ENCODE measurements at places on chromosomes 5 and 9.

DNA sequence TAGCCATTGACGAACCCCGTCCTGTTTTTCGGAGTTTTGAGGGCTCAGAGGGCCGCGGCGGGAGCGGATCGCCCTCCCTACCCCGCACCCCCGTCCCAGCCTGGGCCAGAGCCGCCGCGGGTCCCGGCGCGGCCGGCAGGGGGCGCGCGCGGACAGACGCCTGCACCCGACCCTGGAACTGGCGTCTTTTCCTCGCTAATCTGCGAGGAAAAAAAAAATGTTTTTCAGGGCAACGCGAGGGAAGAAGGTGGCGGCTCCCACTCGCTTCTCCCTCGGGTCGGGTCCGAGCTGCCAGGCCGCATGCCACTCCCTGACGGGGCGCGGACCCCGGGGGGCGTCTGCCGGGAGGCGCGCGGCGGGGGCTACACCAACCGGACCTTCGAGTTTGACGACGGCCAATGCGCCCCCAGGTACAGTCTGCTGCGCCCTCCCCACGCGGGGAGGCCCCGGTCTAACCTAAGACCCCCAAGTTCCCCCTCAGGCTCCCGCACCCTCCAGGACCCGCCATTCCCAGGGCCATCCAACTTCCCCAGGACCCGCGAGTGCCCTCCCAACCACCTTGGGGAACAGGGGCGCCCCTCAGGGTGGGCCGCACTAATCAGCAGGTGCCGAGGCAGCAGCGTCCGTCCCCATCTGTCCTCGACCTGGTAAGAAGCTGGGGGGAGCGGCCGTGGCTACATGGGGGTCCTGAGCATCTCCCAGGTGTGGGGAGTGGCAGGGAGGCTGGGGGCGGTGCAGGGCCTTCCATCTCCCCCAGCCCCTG is at the start of gene KCNT1:
Gene KCNT1 (plus strand): TSS at position 227 of the 763 bp plus-strand sequence. CDS start 74 bp downstream, at position 301.
- no peak within 1 kb of the TSS for H3K4me3 ChIP-seq
- peak; percentile 45 for DNase-seq
- H3K27ac ChIP-seq, result no peak within 1 kb of the TSS
- H3K27me3 ChIP-seq, result peaks cover 31% of the 10 kb centered on the region
- H3K4me1 ChIP-seq, result no peaks in the 10 kb centered on the region
- no peaks in the 10 kb centered on the region for H3K36me3 ChIP-seq

DNA sequence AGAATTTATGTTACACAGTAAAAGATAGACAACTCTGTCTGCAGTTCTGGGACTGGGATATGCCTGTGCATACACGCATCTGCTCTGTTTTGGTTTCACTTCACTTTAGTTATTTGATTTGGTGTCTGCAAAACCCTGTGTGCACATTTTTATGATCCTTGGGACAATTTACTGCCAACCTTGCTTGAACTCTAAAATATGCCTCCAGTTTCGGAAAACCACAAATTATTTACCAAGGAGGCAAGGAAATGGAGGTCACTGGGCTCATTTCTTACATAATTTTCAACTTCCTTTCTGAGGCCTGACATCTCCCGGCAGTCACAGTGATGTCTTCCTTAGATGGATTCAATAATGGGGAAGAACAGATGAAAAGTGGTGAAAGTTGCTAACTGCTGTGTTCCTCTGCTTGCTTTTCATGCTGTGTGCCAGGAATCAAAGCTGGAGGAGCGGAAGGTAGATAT is 61.2 kb upstream of the TAF11L2 start:
- no peaks in the 10 kb centered on the region for H3K4me1 ChIP-seq
- DNase-seq, result no peak
- H3K27ac ChIP-seq, result no peak overlapping the region

DNA sequence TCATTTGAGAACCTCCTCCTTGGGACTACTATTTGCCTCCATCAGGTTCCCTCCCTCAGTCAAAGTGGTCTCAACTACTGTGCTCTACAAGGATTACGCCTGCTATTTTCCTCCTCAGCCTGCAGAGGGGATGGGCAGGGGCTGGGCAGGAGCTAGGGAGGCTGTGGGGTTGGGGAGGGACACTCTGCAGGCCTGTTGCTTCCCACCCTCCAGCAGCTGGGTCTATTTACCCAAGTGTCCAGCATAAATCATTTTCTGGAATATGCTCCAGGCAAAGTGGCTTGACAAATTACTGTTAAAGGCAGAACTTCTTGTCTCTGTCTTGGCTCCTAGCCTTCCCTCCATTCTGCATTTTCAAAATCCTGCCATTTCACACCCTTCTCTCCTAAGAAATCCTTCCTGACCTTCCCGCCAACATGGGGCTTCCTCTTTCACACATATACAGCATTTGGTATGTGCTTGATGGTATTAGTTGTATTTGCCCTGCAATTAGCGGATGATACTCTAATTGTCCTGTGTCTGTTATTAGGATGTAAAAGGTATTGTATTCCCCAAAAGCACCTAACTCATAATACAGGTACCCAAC is 106.7 kb downstream of the EFNA5 start:
- no peaks in the 10 kb centered on the region for H3K27me3 ChIP-seq
- no peak overlapping the region for H3K27ac ChIP-seq
- no peaks in the 10 kb centered on the region for H3K4me1 ChIP-seq
- DNase-seq, result no peak

- no peak overlapping the region for H3K27ac ChIP-seq
- no peak overlapping the region for H3K4me3 ChIP-seq
- no peaks in the 10 kb centered on the region for H3K4me1 ChIP-seq
- no peak for DNase-seq
- peaks cover 4% of the 10 kb centered on the region for H3K36me3 ChIP-seq
Observed at GRCh38 chr9:84709056-84709455, 39.5 kb downstream of the NTRK2 start.

GRCh38 chr9:133664173-133665050 is 28.2 kb downstream of the DBH start:
- no peaks in the 10 kb centered on the region for H3K4me1 ChIP-seq
- no peak for DNase-seq

GRCh38 chr9:134624621-134625181 is 16.9 kb upstream of the COL5A1 start:
- no peaks in the 10 kb centered on the region for H3K4me1 ChIP-seq
- peaks cover 61% of the 10 kb centered on the region for H3K27me3 ChIP-seq
- DNase-seq, result no peak
- no peak overlapping the region for H3K27ac ChIP-seq

DNA sequence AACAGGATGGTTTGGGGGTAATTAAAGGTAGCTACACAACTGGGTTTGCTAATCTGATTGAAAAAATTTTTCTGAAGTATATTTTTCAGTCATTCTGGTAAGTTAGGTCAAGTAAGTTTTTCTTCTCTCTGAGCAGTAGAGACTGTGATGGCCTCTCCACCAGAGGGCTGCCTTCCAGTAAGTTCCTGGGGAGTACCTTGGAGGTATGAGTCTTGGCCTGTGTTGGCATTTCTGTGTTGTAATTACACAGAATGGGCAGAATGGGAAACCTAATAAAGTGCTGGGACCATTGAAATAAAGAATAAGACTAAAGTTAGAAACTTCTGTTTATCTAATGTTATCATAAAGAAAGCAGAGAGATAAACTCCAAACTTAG is 430.8 kb downstream of the ARHGEF28 start:
- H3K27ac ChIP-seq, result no peak overlapping the region
- H3K36me3 ChIP-seq, result no peaks in the 10 kb centered on the region
- no peaks in the 10 kb centered on the region for H3K4me1 ChIP-seq

DNA sequence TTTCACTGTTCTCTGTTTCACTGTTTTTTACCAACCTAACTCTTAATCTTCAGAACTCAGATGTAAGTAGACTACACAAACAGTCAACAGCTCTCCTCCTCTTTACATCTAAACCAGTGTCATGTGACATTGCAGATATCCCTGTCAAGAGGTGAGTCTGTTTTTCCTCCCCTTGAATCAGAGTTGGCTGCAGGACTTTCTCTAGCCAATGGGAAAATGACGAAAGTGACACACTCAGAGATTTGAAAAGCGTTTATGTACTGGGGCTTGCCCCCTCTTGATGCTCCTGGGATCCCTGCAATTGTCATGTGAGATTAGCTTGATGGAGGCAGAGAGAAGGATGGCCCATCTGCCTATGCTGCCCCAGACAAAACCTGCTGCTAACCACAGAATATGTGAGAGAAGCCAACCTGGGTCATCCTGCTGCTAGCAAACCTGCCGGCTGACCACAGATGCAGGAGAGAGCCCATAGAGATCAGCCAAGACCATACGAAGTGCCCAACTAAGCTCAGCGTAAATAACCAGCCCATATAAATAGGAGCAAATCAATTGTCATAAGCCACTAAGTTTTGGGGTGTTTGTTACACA is 111.1 kb downstream of the ASTN2 start:
- no peak for DNase-seq
- no peak overlapping the region for H3K4me3 ChIP-seq
- H3K27ac ChIP-seq, result no peak overlapping the region
- H3K4me1 ChIP-seq, result no peaks in the 10 kb centered on the region

DNA sequence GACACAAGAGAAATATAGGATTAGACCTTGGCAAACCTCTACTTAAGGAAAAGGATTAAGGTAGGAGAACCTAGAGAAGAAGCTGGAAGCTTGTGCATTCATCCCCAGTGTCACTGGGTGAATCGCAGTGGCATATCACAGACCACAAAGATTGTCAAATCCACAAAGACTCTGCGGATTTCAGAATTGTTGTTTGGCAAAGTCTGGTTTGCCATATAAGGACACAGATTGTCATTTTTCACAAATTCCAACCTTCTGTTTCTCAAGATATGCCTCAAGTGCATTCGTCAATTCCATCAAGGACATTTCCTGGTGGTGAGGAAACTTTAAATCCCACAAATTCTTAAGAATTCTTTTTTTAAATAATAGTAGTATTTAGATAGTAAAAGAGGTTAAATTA is 395.1 kb upstream of the PAPPA start:
- H3K27me3 ChIP-seq, result no peaks in the 10 kb centered on the region
- H3K4me3 ChIP-seq, result no peak overlapping the region
- no peak for DNase-seq
- no peaks in the 10 kb centered on the region for H3K4me1 ChIP-seq
- H3K36me3 ChIP-seq, result no peaks in the 10 kb centered on the region

GRCh38 chr9:74293479-74293878 is 203.7 kb upstream of the RORB start:
- no peaks in the 10 kb centered on the region for H3K4me1 ChIP-seq
- no peak for DNase-seq
- H3K27ac ChIP-seq, result no peak overlapping the region
- H3K4me3 ChIP-seq, result no peak overlapping the region

DNA sequence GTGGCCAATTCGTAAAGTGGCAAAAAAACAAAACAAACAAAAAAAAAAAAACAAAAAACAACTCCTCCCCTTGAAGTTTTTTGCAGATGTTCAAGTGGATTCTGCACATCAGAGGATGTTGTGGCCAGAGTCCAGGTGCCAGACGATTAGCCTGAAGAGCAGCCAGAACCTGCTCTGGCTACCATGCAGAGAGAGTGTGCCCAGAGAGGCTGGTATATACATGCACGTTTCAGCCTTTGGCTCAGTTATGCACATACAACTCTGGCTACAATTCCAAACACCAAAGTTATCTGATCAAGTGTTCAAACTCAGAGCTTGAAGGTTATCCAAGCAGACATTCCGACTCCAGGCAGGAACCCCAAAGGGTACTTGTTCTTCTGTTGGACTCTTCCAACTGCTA is 34.7 kb downstream of the GGTA1 start:
- H3K36me3 ChIP-seq, result no peaks in the 10 kb centered on the region
- peaks cover 46% of the 10 kb centered on the region for H3K27me3 ChIP-seq
- no peak for DNase-seq
- no peak overlapping the region for H3K4me3 ChIP-seq

- no peak overlapping the region for H3K27ac ChIP-seq
- DNase-seq, result no peak
- no peak overlapping the region for H3K4me3 ChIP-seq
- peaks cover 2% of the 10 kb centered on the region for H3K36me3 ChIP-seq
Observed at GRCh38 chr5:32475334-32476097, 31.0 kb upstream of the ZFR start.

Measured in effector memory CD8-positive, alpha-beta T cell (primary cell).